Stimulated activated CD8-positive, alpha-beta memory T cell treated with anti-CD3 and anti-CD28 coated beads, Interleukin-15, amount 100 ng/mL, for 1 hour (primary cell): ENCODE measurements at places on chromosomes 4 and X.

DNA sequence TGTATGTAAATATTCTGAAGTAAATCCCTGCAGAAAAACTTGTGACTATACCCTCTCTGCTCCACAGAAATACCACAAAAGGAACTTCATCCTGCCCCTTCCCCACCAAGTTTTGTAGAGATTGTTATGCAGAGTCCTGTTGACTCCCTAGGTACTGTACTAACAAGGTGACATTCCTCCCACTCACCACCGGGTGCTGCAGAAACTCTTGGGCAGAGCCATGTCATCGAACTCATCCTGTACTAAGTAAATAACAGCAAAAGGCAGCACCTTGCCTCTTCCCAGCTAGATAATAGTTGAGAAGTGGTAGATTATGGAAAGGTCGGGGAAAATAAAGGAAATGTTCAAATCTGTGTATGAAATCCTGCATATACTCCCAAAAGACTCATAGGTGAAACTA, 233.3 kb downstream of the STPG2 start:
- no peak for DNase-seq

- no peak for DNase-seq
These were observed 135.1 kb upstream of the MSX1 start for GRCh38 chr4:4724321-4724720.

DNA sequence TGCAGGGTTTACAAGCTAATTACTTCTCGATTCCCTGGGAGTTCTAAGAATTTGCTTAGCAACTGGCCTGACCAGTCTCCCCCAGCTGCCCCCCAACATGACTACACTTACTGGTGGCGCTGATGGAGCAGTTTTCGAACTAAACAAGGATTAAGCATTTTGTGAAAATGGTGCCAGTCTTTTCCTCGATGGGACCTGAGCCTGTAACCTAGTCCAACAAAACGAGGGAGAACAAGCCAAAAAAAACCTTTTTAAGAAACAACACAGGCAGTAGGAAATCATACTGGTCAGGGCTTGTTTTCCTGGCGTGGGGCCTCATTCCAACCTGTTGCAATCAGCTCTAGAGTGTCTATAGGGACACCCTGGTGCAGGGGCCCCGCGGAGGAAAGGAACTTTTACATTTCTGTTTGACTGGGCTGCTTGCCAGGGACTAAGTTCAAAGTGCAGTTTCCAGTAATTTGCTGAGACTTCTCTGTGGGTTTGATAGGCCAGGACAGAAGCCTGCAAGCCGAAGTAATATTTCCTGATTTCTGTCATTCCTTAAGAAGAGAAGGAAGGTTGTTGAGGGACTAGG, 158.7 kb downstream of the SPRY1 start:
- no peak for DNase-seq

DNA sequence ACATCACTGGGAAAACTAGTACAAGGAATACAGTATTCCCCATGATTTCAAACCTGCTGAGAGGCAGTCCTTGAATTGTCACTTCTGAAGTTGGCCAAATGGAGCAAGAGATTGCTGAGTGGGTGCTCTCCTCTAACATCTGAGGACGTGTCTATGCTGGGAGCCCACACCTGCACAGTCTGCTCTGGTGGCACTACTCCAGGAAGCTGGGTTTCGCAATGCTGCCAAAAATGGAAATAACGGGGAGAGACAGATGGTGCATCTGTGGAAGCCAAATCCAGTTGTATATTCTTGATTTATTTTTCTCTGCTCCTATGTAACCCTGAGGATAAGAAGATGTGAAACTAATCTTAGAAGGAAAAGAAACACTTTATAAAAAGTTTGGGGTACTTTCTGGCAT, 240.1 kb upstream of the CTSO start:
- DNase-seq = no peak

GRCh38 chr4:60216752-60217151, 983.4 kb upstream of the ADGRL3 start:
- DNase-seq = no peak

GRCh38 chrX:8323356-8323755, 141.3 kb upstream of the VCX3B start:
- DNase-seq = no peak

DNA sequence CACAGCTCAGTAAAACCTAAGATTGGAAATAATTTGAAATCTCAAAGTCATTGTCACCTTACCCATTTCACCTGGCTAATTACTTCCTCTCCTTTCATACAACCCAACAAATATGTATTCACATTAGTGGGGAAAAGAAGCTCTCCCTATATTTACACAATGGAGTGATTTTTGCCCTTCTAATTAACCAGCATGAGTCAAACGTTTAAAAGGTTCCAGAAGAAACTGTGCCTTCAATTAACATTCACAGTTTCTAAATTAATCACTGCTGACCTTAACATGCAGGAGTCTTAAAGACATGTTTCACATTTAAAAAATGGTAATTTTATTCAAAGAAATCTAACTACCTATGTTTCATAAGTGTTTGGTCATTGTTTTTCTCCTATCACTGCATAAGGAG, 254.6 kb downstream of the CBLL2 start:
- DNase-seq = no peak

DNA sequence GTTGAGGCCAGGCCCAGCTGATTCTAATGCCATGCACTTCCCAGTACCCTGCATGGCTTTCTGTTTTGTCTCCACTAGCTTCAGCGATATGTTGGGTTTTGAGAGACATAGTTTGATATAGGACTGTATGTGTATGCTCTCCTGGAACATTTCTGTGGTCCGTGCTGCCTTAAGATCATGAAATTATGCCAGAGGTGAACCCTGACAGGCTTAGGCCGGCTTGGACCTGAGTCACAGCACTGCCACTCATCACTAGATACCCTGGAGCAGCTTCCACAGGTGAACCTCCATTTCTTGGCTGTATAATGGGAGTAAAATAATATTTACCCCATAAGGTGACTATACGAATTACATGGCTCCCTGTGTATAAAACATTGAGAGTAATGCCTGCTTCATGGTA, 6.4 kb downstream of the SGMS2 start:
- DNase-seq = no peak

GRCh38 chrX:51641421-51642021, 22.8 kb upstream of the CENPVL3 start:
- no peak for DNase-seq

- no peak for DNase-seq
These were observed 56.4 kb downstream of the PHKA2 start for GRCh38 chrX:18927558-18927957.
